Renal cortex interstitium (tissue), 15 donors: ENCODE measurements at places on chromosomes 7 and 10. TPM values are rescaled to one million over a fixed set of nuclear protein-coding genes. Genes with fewer than 3 reads are reported as not detected.

- no peak for DNase-seq
Measured at GRCh38 chr10:1594372-1595241, 142.7 kb downstream of the ADARB2 start.

DNA sequence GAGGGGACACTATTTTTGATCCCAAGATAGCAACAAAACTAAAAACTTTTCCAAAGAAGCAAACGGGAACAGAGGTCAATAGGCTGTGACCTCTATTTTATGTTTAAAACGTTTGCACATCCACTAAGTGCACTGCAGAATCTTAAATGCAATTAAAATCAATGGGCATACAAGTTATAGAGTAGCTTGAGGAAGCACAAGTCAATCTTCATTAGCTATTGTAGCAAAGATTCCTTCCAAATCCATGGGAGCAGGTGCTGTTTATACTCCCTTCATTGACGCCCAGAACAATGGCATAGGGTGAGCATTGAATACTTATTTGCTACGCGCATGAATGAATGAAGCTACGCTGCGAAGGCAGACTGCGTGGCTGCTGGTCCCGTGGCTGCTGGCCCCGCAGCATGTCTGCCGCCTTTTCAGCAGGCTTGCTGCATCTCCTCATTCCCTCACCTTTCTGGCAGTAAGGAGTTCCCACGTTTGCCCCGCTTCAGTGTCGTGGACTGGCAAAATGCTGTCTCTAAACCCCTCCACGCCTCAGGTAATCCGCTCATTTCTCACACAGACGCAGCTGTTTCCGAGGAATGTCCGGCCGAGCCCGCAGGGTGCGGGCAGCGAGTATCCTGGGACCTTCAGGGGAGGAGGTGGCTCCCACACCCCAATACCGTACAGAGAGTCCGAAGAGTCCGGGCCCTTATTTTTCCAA lies 754 bp upstream of the PHYHIPL start:
- no peak for DNase-seq

GRCh38 chr10:15852111-15852557 lies 8.2 kb downstream of the MINDY3 start:
- no peak for DNase-seq

GRCh38 chr7:141203586-141203985 lies 129.7 kb downstream of the TMEM178B start:
- no peak for DNase-seq

DNA sequence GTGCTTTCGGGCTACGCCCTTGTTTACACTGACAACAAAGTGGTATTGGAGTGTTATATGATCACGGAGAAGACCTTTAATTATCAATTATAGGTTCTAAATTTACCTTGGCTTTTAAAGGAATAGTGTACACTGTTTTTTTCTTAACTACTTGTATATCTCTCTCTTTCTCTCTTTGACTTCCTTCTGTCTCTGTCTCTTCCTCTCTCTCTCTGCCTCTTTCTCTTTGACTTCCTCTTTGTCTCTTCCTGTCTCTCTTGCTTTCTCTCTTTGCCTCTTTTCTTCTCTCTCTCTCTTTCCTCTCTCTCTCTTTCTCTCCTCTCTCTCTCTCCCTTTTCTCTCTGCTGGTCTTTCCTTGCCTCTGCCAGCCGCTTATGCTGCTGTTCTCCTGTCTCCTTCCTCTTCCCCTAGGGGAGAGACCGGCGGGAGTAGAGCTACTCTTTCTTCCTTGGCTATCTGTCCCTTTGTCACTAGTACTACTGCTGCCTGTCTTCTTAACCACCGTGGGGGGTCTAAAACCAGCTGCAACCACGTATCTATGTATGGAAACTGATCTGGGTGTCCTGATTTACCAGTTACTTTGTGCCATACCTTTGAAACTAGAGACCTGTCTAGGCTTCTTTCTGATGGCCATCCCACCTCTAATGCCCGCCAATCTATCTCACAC lies 36.9 kb upstream of the GSDME start:
- no peak for DNase-seq

Gene VSIR
- 7.3 TPM for polyA plus RNA-seq

Gene CTNNA3
- 2.9 TPM for polyA plus RNA-seq
